Chondrocyte (in vitro differentiated cells): ENCODE measurements at places on chromosomes 2 and 18. TPM values are rescaled to one million over a fixed set of nuclear protein-coding genes. Genes with fewer than 3 reads are reported as not detected.

DNA sequence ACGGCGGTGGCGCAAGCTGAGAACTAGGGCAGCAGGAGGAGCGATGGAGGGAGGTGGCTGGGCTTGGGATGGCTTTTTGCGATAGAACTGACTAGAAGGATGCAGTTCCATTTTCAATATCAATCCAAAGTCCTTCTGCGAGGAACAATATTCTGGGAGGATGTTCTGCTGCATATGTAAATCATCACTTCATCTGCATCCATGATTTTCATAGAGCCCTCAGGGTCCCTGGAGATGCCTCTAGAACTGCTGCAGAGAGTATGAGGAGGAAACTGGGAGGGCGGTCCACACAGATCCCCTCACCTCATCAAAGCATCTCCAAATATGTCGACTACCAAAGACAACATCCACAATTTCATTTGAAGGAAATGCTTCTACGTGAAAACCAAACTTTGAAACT is 20.8 kb downstream of the CACNB4 start:
- DNase-seq, result no peak

GRCh38 chr2:199462956-199463692 is 5.4 kb upstream of the SATB2 start:
- no peak for DNase-seq

DNA sequence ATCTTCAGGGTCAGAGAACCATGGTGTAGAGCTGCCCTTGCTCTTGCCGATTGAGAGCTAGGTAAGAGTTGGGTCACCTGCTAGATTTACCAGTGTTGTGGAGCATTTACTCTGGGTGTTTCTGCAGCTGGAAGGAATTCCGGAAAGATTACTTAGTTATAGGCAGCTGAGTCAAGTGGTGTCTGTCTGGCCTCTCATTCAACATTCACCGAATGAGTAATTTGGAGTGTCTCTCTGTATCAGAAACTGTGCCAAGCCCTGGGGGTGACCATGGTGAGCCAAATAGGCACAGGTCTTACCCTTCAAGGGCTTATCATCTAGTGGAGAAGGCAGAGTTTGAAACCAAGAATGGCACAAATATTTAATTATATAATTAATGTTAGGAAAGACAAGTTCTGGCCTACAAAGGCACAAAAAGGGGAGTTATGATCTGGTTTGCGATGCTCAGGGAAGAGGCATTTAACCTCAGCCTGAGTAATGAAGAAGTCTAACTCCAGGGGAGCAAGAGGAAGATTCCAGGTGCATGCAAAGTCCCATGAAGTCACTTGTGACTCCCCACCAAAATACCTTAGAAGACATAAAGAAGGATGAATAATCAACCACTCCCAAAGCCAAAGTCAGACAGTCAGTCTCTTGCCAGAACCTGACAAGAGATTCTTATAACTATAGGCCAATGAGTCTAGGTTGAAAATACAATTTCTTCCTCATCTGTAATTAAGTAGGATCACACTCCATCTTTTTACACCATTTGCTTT is 12.5 kb downstream of the SETBP1 start:
- DNase-seq, result no peak

DNA sequence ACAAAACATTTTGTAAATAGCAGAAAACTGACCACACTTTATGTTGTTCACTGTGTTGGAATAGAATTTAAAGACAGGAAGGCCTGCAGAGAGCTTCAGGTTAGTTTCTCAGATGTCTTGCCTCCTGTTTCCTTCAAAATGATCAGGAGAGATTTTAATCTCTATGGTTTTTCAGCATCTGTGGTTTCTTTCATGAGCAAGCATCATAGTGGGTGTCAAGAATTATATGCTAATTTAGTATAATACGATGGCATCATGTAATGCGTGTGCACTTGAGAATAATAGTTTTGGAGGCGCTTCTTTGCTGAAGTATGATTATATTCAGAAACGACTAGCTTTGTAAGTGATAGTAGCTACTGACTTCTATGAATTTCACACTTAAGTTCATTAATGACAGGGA is 149.9 kb downstream of the PLCL1 start:
- DNase-seq, result no peak

DNA sequence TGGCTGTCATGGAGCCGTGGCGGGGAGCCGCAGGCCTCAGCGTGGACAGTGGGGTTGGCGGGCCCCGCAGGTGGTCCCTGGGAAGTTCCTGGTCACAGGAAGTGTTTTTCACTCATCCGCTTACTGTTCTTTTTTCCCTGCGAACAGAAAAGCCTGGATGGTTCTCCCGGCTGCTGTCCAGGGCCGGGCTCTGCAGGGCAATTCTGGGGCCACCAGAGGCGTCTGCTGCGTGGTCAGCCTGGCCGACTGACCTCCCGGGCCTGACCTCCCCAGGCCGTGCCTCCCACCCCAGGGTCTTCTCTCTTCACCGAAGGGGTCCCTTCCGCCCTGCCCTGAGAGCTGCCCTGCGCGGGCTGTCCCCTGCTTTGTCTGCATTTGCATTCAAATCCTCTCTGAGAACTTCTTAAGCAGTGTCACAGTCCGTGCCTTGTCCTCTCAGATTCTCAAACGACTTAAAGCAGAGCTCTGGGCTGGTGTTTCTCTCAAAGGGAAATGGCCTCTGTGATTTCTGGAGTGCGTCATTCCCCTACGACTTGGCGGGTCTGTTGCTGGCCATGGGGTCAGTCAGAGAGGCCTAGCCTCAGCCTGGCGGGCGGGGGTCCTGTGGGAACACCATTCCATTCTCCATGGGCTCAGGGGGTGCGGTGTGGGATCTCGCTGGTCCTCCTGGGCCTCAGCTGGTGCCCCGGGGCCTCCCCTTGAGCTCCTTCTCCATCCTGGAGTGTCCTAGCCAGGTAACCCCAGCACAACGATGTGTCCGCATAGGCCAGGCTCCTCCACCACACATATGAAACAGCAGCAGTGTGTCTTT is 38.3 kb downstream of the KLHL29 start:
- no peak for DNase-seq

DNA sequence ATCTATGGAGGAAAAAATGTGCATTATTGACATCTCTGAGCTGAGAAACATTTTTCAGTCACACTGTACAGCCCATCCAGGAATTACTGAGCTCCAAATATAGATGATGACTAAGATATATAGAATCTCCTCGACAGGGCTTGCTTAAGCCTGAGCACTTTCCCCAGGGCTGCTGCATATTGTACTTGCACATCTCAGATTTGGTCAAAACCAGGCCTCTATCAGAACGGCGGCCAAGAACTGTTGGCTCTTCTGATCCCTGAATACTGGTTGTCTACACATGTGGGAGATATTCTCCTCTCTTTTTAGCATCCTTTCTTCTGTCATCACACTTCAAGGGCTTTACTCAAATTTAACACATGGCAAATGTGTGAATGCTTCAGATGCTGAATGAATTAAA is 201.5 kb upstream of the SLC35G4 start:
- DNase-seq, result no peak

DNA sequence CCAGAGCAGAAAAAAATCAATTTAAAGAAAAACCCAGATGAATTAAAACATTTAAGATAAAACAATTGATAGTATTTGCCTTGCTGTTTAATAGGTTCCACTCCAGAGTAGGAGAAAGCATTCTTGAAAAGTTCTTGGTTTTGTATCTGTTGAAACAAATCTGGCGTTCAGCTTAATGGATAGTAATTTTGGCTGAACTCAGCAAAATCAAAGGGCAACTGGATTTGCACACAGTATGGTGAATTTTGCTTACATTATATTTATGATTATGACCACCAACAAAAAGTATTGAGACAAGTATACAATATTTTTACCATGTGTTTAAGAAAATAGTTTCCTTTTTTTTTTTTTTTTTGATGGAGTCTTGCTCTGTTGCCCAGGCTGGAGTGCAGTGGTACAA is 34.0 kb downstream of the SLC4A10 start:
- no peak for DNase-seq

GRCh38 chr2:221189431-221190067 is 382.6 kb downstream of the EPHA4 start:
- no peak for DNase-seq

GRCh38 chr2:236167297-236168109 is 683 bp downstream of the GBX2 start:
- DNase-seq, result peak; percentile 92

DNA sequence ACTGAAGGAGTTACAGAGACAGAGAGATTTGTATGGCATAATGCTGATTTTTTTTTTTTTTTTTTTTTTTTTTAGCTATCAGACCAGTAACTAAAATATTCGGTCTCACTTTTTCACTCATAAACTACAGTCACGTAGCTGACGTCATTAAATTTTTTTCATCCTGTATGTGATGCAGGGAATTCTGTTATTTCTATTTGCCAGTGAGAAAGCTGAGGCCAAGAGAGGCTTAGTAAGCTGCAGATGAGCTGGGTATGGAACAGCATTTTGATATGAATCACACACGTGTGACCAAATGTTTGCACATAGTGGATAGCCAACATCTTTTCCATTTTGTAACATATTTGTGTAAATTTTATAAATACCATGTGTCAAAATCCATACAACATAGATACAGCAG is 79.1 kb upstream of the EPB41L3 start:
- DNase-seq, result no peak

- no peak for DNase-seq
Measured at GRCh38 chr18:51028201-51028805, 1.7 kb upstream of the SMAD4 start.

DNA sequence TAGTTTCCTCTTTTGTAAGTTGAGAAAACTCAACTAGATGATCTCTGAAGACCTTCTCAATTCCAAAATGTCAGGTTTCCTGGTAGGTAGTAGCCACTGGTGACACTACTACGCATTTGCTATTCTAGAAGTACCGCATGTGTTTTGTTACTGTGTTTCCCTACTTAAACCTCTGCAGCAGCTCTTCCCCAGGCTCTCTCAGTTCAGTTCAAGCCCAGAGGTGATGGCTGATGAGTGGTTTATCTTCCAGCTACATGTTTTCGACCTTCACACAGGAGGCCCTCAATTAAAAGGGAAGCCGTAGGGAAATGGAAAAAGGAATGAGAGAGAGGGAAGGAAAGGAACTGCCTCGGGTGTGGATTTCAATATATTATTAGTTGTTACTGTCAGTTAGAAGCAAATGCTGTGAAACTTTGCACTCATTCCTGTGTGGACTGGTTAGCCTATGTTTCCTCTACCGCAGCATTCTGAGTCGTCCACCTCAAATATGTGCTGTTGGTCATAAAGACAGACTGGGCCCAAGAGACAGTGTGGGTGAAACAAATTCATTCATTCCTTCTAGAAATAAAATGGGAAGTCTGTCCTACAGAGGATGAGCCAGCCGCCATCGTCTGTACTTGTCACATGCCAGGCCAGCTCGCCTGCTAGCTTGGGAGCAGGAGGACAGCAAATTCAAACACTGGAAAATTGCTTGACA is 455.2 kb upstream of the RAB12 start:
- DNase-seq, result no peak

DNA sequence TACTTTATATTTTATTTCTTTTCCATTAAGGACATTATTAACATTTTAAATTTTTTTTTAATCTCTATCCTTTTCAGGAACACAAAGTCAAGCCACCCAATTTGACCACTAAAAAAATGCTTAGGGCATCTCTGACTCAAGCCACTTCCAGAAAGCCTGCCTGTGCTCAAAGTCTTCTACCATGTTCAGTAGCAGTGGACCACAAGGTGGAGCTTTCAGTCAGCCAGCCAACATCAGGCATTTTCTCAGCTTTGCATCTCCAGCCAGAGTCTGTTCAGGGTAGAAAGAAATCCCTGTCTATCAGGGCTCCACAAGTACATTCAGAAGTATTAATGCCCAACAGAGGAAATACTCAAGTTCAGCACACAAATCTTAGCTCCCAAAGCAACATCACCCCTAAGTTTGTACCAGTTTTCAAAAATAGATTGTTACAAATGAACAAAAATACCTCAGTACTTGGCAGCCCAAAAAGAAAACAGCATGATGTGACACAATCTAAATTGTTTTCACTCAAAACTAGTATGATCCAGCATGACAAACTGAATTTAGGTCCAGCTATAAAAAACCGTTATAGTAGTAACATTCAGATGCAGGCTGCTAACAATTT is 37.6 kb downstream of the C18orf63 start:
- DNase-seq, result no peak

GRCh38 chr2:233832414-233832813 is 21.9 kb downstream of the HJURP start:
- DNase-seq, result no peak

DNA sequence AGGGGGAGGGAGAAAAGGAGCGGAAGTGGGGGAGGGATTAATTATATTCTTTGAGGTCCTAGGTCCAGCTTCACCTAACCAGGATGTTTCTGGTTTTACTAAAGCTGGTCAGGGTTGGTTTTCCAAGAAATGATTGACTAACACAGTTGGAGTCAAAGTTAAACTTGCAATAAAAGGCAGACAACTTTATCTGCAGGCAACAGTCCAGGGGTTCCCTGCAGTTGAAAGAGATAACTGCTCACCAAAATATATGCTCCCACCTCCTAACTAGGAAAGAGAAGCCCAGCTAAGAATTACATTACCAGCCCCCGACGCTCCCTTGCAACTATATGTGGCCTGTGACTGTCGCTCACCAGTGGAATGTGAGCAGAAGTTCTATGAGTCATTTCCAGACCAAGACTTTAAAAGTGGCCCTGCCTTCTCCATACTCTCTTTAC is 140.0 kb upstream of the PKDCC start:
- DNase-seq, result no peak

DNA sequence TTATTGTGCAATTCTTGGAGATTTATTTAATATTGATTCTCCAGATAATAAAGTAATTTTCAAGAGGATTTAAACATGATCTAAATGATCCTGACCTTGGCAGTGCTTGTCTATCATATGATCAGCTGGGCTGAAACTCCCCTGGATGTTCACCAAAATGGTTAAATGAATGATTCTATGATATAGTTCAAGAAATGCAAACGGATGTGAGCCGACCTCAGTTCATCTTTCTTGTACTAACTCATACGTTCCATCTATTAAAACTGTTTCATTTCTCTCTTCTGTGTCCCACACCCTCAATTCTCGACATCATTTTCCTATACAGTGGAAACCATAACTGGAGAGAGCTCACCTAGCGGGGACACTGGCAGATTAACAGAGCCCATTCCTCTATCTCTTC is 281.7 kb upstream of the CCDC68 start:
- no peak for DNase-seq

TMEM163 gene
- 0.07 TPM in 1 of 3 replicates, not detected in the others for total RNA-seq

EXOC6B gene
- total RNA-seq, result 25.6 to 32.2 TPM (median 31.6 TPM) in 3 replicates

GATA6 gene
- 3.6 to 13.9 TPM (median 13.1 TPM) in 3 replicates for total RNA-seq

FN1 gene
- 30,644 to 36,263 TPM (median 31,288 TPM) in 3 replicates for total RNA-seq

DUSP19 gene
- total RNA-seq, result 4.1 to 6.6 TPM (median 4.3 TPM) in 3 replicates

USP34 gene
- total RNA-seq, result 104 to 129 TPM (median 104 TPM) in 3 replicates

EMILIN1 gene
- 180 to 235 TPM (median 182 TPM) in 3 replicates for total RNA-seq

RNF152 gene
- 58.6 to 137 TPM (median 137 TPM) in 3 replicates for total RNA-seq

NCKAP5 gene
- total RNA-seq, result 0.51 to 1.9 TPM (median 0.87 TPM) in 3 replicates
